ENCODE measurements at places on chromosomes 2 and 18.

DNA sequence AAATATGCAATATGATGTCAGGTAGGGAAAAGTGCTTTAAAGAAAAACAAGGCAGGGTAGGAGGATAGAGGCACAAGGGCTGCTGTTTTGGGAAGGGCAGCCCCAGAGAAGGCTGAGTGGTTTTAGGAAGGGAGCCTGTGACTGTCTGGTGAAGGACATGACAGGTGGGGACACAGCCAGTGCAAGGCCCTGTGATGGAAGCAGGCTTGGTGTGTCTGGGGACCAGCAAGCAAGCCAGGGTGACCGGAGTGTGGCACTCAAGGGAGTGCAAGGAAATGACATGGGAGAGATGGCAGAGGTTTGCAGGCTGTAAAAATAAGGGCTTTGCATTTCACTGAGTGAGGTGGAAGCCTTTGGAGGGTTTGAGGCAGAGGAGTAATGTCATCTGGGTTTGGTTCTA, 62.0 kb downstream of the LTBP1 start:
- DNase-seq: no peak

- DNase-seq: no peak
Observed at GRCh38 chr2:68098291-68098797, 35.5 kb upstream of the C1D start.

- no peak for DNase-seq
Observed at GRCh38 chr2:27902098-27902497, 11.6 kb downstream of the BABAM2 start.

DNA sequence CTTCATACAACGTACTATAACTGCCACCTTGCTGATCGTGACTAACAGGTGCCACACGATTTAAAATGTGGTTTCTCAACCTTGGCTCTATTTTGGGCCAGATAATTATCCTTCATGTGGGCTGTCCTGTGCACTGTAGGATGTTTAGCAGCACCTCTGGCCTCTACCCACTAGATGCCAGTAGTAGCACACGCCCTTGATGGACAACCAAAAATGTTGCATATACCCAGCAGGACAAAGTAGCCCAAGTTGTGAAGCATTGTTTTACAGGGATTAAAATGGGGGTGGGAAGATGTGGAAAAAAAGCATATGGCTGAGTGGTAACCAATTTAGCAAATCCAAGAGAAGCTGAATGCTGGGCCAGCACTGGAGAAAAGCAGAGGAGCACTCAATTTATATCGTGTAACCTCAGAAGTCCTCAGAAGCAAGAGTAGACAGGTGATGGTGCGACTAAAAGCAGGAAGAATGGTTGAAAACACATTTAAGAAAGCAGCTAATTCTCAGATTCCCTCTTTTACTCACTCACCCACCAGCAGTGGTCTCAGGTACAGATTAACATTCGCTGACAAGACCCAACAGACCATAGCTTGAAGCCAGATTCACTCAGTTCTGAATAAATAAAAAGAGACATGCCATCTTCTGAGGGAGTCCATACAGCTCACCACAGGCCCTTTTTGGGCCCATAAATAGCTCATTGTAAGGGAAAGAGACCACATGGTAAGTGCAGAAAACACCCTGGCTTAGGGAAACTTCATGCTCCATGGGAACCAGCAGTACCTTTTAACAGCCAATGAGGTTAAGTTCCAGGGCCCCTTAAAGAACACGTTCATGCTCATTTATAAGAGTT, 50.6 kb downstream of the RAPH1 start:
- DNase-seq: peak; percentile 70

- peak; percentile 23 for DNase-seq
Observed at GRCh38 chr2:9637330-9637729, 6.5 kb upstream of the YWHAQ start.

GRCh38 chr2:239073270-239073669, 225.4 kb downstream of the TWIST2 start:
- no peak for DNase-seq

- DNase-seq: no peak
Observed at GRCh38 chr2:65812887-65813286, 380.5 kb upstream of the SPRED2 start.

DNA sequence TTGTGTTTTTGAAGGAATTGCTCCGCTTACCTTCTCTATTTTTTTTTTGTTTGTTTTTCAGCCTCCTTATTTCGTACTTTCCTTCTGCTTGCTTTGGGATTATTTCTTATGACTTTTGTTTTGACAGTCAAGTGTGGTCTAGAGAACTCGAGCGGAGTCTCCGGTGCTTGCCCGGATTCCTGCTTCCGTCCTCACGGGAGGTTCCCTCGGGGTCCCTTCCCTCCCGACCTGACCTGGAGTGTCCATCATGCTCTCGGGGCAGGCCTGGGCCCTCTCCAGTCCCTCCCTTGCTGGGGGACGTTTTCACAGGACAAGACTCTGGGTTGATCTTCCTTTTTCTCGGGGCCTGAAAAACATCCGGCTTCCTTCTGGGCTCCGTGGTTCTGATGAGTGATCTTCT, 45.9 kb downstream of the CTDP1 start:
- DNase-seq: no peak

Data from hematopoietic multipotent progenitor cell treated with erythropoietin and hydrocortisone succinate and interleukin-3 and kit ligand, for 6 days (in vitro differentiated cells).